Progenitor cell of endocrine pancreas (in vitro differentiated cells): ENCODE measurements at places on chromosomes 6 and 20. TPM values are rescaled to one million over a fixed set of nuclear protein-coding genes. Genes with fewer than 3 reads are reported as not detected.

GRCh38 chr6:44100088-44100550, 27.1 kb downstream of the MRPL14 start:
- no peak for DNase-seq
- H3K4me1 ChIP-seq = peaks cover 3% of the 10 kb centered on the region
- H3K4me3 ChIP-seq = no peak overlapping the region
- no peaks in the 10 kb centered on the region for H3K27me3 ChIP-seq
- H3K36me3 ChIP-seq = peaks cover 8% of the 10 kb centered on the region

DNA sequence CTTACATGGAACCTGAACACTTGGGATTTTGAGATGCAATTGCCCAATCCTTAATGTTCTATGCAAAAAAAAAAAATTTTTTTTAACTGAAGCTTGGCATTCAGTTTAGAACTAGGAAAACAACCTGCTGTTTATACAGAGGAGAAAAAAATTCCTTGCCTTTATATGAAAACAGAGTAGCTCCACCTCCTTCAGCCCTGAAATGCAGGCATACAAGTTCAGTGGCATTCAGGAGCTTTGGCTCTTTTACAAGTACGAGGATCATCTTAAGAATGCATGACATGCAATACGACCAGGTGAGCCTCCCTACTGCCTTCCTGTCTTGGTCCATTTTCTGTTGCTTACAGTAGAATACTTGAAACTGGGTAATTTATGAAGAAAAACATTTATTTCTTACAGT, 20.4 kb downstream of the PAX1 start:
- no peaks in the 10 kb centered on the region for H3K36me3 ChIP-seq
- no peak overlapping the region for H3K4me3 ChIP-seq
- no peak overlapping the region for H3K27ac ChIP-seq
- no peak for DNase-seq

- peaks cover 20% of the 10 kb centered on the region for H3K4me1 ChIP-seq
- no peaks in the 10 kb centered on the region for H3K27me3 ChIP-seq
- DNase-seq = peak; percentile 24
- H3K4me3 ChIP-seq = peak overlapping the region; percentile 96
Observed at GRCh38 chr6:30554962-30555815, 1.1 kb downstream of the GNL1 start.

MICAL1 gene
- 101 and 102 TPM in 2 replicates for total RNA-seq

DNA sequence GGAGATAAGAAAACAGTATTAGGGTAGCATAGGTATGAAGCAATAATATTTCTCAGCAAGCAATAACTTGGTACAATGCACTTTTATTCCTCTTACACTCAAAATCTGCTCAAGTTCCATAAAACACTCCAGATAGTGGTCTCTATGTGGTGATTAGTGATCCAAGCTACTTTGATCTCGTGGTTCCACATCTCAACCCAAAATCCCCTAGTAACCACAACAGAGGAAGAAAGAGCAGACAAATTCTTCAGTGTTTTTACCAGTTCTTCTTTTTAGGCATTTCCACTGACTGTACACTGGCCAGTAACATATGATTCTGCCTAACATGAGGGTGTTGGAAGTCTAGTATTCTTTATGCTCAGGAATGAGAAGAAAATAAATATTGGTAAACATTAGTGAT, 309.0 kb upstream of the PTCHD4 start:
- H3K4me1 ChIP-seq = no peaks in the 10 kb centered on the region
- no peak overlapping the region for H3K4me3 ChIP-seq
- DNase-seq = no peak
- no peaks in the 10 kb centered on the region for H3K36me3 ChIP-seq

GRCh38 chr6:157955675-157956074, 26.0 kb upstream of the SYNJ2 start:
- no peak overlapping the region for H3K4me3 ChIP-seq
- H3K27ac ChIP-seq = no peak overlapping the region
- no peaks in the 10 kb centered on the region for H3K27me3 ChIP-seq
- H3K4me1 ChIP-seq = peaks cover 35% of the 10 kb centered on the region
- DNase-seq = no peak
- peaks cover 6% of the 10 kb centered on the region for H3K36me3 ChIP-seq

HS3ST5 gene
- 0.31 and 0.95 TPM in 2 replicates for total RNA-seq

- H3K4me1 ChIP-seq = peaks cover 19% of the 10 kb centered on the region
- DNase-seq = no peak
- no peak overlapping the region for H3K4me3 ChIP-seq
- no peaks in the 10 kb centered on the region for H3K27me3 ChIP-seq
- H3K36me3 ChIP-seq = no peaks in the 10 kb centered on the region
- H3K27ac ChIP-seq = no peak overlapping the region
Observed at GRCh38 chr6:104017410-104018381, 842.0 kb downstream of the HACE1 start.
